ENCODE measurements at places on chromosomes 6 and 20. TPM values are rescaled to one million over a fixed set of nuclear protein-coding genes. Genes with fewer than 3 reads are reported as not detected.

FOXC1 gene
- total RNA-seq: 0.66 TPM

NNAT gene
- 0.83 TPM for total RNA-seq

EEF1A2 gene
- total RNA-seq: 1.7 TPM

FAM83B gene
- under 0.01 TPM for total RNA-seq

VSX1 gene
- total RNA-seq: not detected

PHF3 gene
- 56.8 TPM for total RNA-seq

CARMIL1 gene
- total RNA-seq: 10.2 TPM

CD40 gene
- 2.3 TPM for total RNA-seq

NOX3 gene
- not detected for total RNA-seq

TNNC2 gene
- total RNA-seq: 1.3 TPM

MED20 gene
- 27.7 TPM for total RNA-seq

ESR1 gene
- total RNA-seq: 0.50 TPM

BNIP5 gene
- not detected for total RNA-seq

MUC21 gene
- not detected for total RNA-seq

Data from fibroblast of lung (primary cell).